ENCODE measurements at places on chromosomes 5 and 9.
A peak's percentile ranks its signal among the peaks of the same experiment; 100 is the strongest.

- no peak overlapping the region for H3K4me3 ChIP-seq
- H3K27me3 ChIP-seq, result no peaks in the 10 kb centered on the region
- no peaks in the 10 kb centered on the region for H3K36me3 ChIP-seq
- H3K4me1 ChIP-seq, result no peaks in the 10 kb centered on the region
- DNase-seq, result peak; percentile 34
- H3K27ac ChIP-seq, result no peak overlapping the region
These were observed 10.5 kb downstream of the DOCK2 start for GRCh38 chr5:169647566-169647965.

DNA sequence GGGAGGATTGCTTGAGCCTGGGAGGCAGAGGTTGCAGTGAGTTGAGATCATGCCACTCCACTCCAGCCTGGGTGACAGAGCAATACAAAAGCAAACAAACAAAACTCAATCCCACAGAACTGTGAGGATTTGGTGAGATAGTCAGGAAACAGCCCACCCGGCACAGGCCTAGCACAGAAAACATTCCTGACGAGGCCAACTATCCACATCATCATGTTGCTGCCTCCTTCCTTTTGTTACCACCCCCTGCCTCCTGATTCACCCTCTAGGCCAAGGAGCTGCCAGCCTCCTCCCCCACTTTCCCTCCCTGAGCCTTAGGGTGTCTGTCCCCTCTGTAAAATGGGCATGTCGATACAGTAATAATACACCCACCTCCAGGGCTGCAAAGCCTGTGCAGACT lies 39.0 kb downstream of the STK10 start:
- peaks cover 19% of the 10 kb centered on the region for H3K4me1 ChIP-seq
- no peak overlapping the region for H3K4me3 ChIP-seq
- no peak overlapping the region for H3K27ac ChIP-seq
- no peaks in the 10 kb centered on the region for H3K36me3 ChIP-seq
- DNase-seq, result no peak

DNA sequence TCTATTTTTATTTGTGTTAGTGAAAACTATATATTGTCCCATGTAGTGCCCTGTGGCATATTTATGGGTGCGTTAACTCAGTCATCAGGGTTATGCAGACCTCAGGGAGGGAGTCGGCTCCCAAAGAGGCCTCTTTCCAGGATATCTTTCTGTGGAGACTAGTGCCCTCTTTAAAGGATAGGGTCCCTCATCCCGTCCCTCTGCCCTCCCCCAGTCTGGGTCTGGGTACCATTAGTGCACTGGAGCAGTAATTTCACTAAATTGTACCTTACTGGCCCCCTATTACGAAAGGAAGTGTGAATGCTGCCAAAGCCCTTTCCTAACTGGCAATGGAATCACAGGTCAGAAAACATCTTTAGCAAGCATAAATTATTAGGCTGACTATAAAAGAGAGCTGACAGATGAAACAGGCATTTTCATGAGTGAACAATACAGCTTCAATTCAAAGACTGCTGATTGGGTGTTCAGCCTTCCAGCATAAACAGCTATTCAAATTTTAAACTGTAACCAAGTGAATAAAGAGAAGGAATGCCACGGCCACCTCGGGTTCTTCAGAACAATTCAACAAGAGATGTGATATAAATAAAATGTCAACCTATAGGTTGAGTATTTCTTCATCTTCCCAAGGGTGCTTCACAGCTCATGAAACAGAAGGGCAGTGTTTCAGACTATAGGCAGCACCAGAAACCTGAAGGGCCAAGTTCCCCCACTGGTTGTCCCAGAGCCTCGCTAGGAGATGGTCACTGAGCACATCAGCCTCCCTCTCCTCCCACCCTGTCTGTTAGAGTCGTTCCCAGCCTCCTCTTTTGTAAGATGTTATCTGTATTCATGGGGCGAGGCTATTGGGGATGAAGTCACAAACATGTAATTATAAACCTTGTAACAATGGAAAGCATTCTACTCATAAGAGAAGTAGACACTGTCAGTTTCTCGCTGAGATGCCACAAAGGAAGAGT lies 318.7 kb downstream of the TMEM161B start:
- H3K4me1 ChIP-seq, result no peaks in the 10 kb centered on the region
- no peak overlapping the region for H3K27ac ChIP-seq
- H3K4me3 ChIP-seq, result no peak overlapping the region
- H3K27me3 ChIP-seq, result no peaks in the 10 kb centered on the region
- no peak for DNase-seq
- no peaks in the 10 kb centered on the region for H3K36me3 ChIP-seq

DNA sequence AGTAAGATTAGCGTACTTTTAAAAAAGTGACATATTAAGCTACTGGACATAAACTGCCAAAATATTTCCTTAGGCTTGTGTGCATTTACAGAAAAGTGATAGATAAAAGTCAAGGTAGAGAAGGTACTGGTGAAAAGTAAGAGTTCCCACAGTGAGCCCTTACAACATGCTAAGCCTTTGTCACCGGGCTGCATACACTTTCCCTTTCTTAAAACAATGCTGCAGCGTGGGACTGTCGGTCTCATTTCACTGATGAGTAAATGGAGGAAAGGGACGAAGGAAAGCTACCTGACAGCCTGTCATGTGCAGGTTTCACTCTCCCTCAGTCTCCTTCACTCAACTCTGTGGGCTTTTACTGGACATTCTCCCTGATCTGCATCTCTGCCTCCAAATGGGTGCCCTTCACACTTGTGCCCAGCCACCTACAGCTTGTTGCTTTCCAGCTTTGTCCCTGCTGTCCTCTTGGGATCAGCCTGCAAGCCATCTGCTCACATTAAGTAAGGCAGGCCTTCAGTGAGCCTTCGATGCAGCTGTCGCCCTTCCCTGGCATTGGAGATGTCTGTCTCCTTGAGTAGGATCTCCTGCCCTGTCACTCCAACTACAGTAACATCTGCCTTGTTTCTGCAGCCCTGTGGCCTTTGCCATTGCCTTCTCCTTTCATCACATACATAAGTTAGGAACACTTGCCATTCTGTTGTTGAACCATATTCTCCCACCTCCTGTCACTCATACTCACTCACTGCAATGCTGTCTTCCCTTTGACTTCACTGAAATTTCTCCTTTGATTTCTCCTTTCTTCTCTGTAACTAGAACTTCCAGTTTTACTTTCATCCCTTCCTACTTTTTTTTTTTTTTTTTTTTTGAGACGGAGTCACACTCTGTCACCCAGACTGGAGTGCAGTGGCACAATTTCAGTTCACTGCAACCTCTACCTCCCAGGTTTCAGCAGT lies 9.3 kb upstream of the ROPN1L start:
- no peaks in the 10 kb centered on the region for H3K27me3 ChIP-seq
- DNase-seq, result no peak
- peaks cover 87% of the 10 kb centered on the region for H3K36me3 ChIP-seq
- H3K4me1 ChIP-seq, result no peaks in the 10 kb centered on the region
- no peak overlapping the region for H3K4me3 ChIP-seq
- no peak overlapping the region for H3K27ac ChIP-seq

GRCh38 chr5:178505639-178506407 lies 84.4 kb downstream of the COL23A1 start:
- no peaks in the 10 kb centered on the region for H3K27me3 ChIP-seq
- no peak overlapping the region for H3K27ac ChIP-seq
- H3K36me3 ChIP-seq, result no peaks in the 10 kb centered on the region
- no peak overlapping the region for H3K4me3 ChIP-seq

DNA sequence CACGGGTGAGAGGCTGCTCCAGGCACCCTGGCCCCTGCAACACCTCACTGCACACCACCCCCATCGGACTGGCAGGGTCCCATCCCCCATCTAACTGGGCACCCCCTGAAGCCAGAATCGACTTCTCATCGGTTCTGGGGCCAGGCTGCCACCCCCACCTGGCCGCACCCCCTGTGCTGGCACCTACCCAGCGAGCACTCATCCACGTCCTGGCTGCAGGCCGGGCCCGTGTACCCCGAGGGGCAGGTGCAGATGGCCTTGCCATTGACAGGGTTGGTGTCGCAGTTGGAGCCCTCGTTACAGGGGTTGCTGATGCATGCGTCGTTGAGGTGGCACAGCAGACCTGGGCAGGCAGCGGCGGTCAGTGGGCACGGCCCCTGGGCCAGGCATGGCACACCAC lies 27.9 kb downstream of the NOTCH1 start:
- no peak overlapping the region for H3K27ac ChIP-seq
- H3K4me3 ChIP-seq, result no peak overlapping the region
- H3K36me3 ChIP-seq, result peaks cover 87% of the 10 kb centered on the region

Data from stomach (tissue), 19 donors.